ENCODE measurements at places on chromosomes 12 and 14.

GRCh38 chr12:26195641-26196420, 458 bp downstream of the SSPN start:
- no peak for DNase-seq

GRCh38 chr14:60495946-60496345, 10.1 kb upstream of the C14orf39 start:
- no peak for DNase-seq

GRCh38 chr12:55629058-55629841, 7.4 kb upstream of the OR10P1 start:
- no peak for DNase-seq

GRCh38 chr12:100646896-100647295, 73.4 kb downstream of the GAS2L3 start:
- DNase-seq = no peak

- no peak for DNase-seq
Observed at GRCh38 chr12:12628013-12628412, 16.3 kb downstream of the CREBL2 start.

- DNase-seq = no peak
Observed at GRCh38 chr14:54797986-54798385, 104.6 kb downstream of the GCH1 start.

DNA sequence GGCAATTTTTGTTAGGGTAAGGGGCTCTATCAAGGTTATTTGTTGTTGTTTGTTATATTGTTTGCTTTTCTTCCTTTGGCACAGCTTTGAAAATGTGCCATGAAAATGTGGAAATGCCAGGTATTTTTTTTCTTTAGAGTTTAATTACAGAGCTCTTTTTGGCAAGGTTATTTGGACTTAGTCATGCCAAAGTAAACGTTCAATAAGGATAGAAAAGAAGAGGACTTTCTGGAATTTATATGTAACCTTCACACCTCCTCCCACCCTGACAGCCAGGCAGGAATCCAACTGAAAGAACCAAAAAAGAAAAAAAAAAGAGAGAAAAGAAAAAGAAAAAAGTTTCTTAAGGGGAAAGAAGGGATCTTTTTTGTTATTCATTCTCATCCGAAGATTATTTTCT, 217.8 kb downstream of the KITLG start:
- no peak for DNase-seq

DNA sequence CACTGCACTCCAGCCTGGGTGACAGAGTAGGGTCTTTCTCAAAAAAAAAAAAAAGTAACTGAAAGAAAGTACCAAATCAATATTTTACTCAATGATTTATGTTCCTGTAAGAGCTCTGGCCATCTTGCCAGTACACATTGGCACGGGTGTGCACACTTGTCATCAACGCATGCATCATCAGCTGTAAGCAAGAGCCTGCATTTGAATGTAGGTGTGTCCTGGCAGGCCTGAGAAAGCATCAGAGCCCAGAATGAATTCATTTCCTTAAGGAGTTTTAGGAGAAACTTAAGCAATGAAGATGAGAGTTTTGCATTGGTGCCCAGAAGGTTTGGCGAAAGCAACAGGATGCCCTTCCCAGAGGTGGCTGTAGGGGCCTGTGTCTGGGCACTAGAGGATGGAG, 88.5 kb upstream of the FZD10 start:
- no peak for DNase-seq

DNA sequence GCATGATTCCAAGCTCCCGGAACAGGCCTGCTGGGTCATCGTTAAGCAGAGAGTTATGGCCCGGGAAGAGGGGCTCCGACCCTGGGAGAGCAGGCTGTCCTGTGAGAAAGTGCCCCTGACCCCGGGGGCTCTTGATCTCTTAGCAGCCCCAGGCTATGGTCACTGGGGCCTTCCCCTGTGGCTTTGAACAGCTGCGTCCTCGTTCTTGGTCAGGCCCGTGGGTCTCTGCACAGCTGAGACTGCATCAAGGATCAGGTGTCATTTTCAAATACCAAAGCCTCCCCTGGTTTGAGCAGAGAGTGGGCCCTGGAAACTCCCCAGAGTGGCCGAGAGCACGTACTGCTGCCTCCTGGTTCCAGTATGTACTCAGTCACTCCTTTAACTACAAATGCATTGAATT, 114.8 kb downstream of the ESRRB start:
- no peak for DNase-seq

DNA sequence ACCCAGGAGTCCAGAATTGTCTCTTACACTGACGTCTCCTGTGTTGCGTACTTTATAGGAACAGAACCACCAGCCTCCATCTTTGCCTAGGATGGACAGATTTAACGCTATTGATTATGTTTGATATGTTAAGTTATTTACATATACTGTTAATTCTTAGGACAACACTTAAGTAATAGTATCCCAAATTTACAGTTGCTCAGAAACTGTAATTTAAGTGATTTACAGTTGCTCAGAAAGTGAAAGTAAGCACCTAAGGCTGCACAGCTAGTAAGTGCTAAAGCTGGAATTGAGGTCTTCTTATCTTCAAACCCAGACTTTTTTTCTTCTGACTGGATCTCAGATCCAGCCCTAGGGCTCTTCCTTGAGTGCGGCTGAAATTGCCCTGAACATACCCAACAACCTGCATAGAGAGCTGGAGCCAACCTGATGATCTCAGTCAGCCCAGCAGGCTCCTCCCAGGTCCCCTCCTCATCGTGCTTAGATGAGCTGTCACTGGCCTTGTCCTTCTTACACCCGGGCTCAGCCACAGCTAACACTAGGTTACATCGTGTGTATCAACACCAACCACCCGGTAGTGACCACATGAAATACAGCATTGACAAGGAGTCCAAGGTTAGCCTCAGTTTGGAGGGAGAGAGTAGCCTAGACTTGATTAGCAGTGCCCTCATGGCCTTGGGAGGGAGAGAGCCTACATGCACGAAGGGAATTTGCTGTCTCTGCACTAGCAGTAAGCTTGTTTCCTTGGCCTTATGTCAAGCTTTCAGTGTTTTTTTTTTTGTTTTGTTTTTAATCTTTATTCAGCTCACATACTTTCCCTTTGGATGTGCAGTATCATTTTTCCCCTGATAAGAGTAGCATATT, 111.1 kb upstream of the ARHGAP5 start:
- no peak for DNase-seq

DNA sequence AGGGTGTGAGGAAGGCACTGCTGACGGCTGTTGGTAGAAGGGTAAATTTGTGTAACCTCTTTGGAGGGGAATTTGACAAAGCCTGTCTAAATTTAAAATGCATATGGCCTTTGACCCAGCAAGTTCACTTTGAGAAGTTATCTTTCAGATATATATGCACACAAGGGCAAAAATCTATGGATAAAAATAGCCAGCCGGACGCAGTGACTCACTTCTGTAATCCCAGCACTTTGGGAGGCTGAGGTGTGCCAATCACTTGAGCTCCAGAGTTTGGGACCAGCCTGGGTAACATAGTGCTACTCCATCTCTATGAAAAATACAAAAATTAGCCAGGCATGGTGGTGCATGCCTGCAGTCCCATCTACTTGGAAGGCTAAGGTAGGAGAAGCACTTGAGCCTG, 13.4 kb downstream of the UBC start:
- DNase-seq = no peak

- no peak for DNase-seq
Observed at GRCh38 chr12:1859643-1860042, 39.3 kb downstream of the LRTM2 start.

- peak; percentile 26 for DNase-seq
Observed at GRCh38 chr12:124646385-124647230, 79.2 kb upstream of the NCOR2 start.

- DNase-seq = peak; percentile 92
Observed at GRCh38 chr12:9760699-9761418, at the start of gene CD69. Gene CD69, minus strand, starts transcription at chr12:9760901. Its CDS starts 81 bp downstream, at chr12:9760820.

- no peak for DNase-seq
Observed at GRCh38 chr12:110916295-110916875, 4.0 kb downstream of the MYL2 start.

GRCh38 chr12:2680676-2681039, 114.1 kb upstream of the FKBP4 start:
- DNase-seq = no peak

- no peak for DNase-seq
Observed at GRCh38 chr14:52049271-52049670, 19.6 kb downstream of the NID2 start.

- DNase-seq = no peak
Observed at GRCh38 chr12:116222358-116222757, 55.1 kb downstream of the MED13L start.

DNA sequence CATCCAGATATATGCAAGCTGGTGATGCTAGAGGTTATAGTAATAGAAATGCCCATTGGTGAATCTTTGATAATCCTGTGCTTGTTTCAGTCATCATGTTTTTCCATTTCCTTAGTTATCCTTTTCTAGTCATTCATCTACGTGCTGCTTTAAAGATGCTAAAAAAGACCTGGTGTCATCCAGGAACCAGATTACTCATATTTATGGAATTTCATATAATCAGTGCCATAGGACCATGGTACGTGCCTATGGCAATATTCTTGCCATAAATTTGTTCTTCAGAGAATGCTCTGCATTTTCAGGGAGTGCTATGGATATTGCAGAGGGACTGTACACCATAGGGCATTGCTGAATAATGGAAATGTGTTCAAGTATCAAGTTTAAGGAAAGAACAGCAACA, 267.3 kb downstream of the AKAP6 start:
- DNase-seq = no peak

GRCh38 chr12:26723379-26724308, 109.3 kb downstream of the ITPR2 start:
- no peak for DNase-seq

GRCh38 chr12:76117067-76117691, 32.7 kb upstream of the NAP1L1 start:
- no peak for DNase-seq

DNA sequence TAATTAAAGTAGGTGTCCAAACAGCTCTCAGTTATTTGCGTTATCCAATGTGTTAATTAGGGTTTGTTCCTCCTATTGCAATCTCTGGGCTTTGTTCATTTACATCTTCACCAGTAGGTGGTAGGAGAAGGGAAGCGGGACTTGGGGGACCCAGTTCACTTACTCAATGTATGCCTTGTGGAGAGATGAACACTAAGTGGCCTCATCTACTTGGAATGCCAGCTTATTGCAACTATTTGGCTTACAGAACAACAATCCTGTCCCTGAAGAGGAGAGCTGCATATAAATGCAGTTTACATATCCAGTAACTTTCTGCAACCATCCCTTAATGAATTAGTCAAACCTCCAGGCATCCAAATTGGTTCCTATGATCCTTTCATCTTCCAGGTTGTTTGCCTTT, 417.1 kb upstream of the CCDC196 start:
- DNase-seq = no peak

DNA sequence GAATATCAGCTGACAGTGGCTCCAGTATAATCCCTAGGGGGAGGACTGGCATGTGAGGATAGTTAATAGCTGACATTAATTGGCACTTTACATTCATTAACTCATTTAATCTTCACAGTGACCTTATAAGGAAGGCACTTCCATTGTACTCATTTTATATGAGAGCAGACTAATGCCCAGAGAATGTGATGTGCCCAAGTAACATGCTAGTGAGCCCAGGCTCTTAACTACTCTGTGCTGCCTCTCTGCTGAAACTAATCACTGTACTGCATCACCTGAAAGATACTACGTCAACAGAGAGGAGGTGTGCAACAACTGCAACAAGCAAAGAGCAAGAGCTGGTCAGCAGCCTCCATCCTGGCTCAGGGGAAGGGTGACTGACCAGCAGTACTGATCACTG, 40.1 kb downstream of the GALNT4 start:
- no peak for DNase-seq

GRCh38 chr12:31267966-31268365, 58.0 kb downstream of the SINHCAF start:
- no peak for DNase-seq

DNA sequence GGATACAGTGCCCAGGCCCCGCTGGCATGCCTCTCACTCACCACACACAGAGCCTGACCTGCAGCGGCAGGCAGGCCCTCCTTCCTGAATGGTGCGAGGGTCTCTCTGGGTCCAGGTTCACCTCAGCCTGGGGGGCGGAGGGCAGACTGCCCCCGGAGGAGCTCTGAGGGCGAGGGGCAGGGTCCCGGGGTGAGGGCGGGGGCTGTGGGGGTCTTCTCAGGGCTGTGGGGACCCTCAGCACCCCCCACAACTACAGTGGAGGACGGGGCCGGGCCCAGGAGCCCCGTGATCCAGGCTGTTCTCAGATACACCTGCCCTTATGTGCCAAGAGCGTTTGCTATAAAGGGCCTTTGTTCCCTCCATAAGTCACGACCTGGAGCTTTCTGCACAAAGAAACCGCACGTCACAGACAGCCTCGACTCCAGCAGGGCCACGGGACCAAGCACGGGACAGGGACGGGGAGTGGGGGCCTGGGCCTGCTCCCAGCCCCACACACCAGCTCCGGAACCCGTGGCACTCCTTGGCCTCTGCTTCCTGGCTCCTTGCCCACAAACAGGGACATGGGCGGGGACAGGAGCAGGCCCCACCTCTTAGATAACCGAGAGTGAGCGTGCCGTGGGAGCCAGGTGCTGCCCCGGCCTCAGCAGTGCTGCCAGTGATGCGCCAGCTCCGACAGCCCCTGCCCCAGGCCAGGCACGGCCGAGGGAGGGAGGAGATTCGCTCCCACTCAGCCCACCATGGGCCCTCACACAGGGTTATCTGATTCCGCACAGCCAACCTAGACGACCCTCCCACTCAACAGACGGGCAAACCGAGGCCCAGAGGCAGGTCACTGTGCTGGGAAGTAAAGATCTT, 101.9 kb downstream of the RFLNA start:
- DNase-seq = no peak

DNA sequence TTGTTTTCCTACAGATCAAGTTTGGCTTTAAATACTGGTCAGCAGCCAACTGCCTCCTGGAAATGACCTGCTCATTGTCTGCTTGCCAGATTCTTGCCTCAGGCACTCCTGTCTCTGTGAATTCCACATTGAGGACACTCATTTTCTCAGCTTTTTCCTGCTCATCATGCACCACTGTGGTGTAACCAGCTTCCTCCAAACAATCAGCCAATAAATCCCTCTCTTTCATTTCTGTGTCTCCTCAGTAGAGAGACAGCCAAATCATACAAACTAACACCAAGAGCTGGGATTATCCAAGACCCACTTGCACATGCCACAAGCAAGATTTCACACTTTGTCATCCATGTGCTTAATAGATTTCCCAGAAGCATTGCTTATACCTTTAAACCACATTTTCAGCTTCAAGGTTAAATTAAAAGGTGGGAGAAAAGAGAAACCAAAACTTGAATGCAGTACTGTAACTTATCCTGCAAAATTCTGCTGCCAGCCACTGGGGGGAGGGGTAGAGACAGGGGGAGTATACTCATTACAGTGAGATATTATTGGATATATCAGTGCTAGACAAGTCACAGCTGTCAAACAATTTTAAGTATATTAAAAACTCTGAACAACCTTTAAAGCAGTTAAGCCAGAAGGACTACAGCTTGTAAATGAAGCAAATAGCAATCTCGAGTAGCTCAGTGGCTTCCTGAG, 105.0 kb downstream of the PPP2R5E start:
- peak; percentile 61 for DNase-seq

GRCh38 chr12:90940872-90941499, 14.0 kb downstream of the CCER1 start:
- no peak for DNase-seq

- no peak for DNase-seq
Observed at GRCh38 chr14:22553445-22553844, 35.6 kb downstream of the DAD1 start.

- DNase-seq = no peak
Observed at GRCh38 chr14:34685819-34686428, 28.5 kb downstream of the CFL2 start.

Measured in activated CD8-positive, alpha-beta T cell treated with anti-CD3 and anti-CD28 coated beads, Interleukin-2, amount 10 ng/mL, durations not matched to agents 7 days and 5 days (primary cell).